ENCODE measurements at places on chromosomes 4 and X. TPM values are rescaled to one million over a fixed set of nuclear protein-coding genes. Genes with fewer than 3 reads are reported as not detected.

PF4V1 gene
- not detected for total RNA-seq

CXCL11 gene
- total RNA-seq: 0.34 TPM

SPOCK3 gene
- not detected for total RNA-seq

NAP1L2 gene
- total RNA-seq: not detected

TASL gene
- total RNA-seq: 17.8 TPM

GLOD5 gene
- total RNA-seq: not detected

RAB40A gene
- 0.22 TPM for total RNA-seq
